ENCODE measurements at places on chromosomes 5 and 9.

DNA sequence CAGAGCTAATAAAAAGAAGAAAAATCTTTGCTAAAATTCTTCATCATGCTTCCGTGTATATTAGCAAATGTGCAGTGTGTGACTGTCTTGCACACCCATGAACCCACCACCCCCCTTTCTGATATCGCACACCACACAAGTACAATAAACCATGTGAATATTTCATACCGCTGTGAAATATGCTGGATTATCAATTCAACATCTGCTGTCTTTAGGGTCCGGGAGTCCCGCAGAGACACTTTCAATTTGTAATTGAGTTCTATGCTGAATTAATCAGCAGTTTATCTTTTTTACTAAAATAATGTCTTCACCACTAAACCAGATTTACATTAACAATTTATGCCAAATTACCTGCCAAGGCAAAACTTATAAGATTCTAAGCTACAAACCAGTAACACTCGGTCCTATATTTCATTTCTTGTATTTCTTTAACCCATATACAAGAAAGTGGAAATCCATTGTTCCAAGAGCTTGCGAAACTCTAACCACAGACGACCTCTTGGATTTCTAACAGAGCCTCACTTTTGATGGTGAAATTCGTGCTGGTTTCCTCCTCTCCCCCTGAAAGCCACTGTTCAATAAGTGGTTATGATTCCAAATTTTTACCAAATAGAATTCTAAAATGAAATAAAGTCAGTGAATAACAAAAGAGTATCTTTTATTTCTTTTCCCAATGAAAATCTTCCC lies 44.2 kb downstream of the PSMB7 start:
- no peak for DNase-seq

- no peak for DNase-seq
Measured at GRCh38 chr9:69643098-69643497, 29.1 kb downstream of the APBA1 start.

- no peak for DNase-seq
Measured at GRCh38 chr9:123933440-123934212, 3.7 kb upstream of the DENND1A start.

DNA sequence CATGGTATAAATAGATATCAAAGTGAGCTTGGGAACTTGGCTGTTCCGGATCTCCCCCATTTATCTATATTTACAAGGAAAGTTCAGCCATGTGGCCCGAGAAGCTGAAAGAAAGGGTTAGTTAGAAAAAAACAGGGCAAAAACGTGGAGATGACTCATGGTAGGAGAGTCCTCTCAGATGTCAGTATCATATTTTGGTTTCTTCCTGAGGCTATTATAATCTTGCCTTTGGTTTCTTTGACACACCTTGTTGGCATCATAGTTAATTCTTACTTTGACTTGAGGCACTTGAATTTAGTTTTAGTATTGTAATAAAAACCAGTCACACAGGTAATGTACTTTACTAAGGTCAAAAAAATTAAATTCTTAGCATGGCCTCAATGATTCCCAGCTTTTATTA lies 59.9 kb downstream of the GABRA6 start:
- DNase-seq = no peak

GRCh38 chr9:113531919-113532808 lies 68.6 kb downstream of the RGS3 start:
- DNase-seq = no peak

DNA sequence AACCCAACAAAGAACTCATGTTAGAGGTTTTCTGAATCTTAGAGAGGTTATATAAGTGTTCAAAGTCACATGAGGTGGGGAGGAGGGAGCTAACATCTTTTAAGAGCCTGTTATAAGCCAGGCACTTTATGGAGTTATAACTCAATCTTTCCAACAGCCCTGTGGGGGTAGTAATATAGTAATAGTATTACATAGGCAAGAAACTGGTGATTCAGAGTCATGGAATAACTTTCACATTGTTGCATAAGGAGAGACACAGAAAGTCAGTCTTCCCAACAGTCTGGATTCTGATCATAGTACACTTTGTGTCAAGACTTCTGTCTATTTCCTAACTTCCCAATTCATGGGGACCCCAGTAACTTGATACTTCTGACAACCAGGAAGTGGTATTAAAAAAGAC lies 89.2 kb downstream of the ACER2 start:
- DNase-seq = no peak

DNA sequence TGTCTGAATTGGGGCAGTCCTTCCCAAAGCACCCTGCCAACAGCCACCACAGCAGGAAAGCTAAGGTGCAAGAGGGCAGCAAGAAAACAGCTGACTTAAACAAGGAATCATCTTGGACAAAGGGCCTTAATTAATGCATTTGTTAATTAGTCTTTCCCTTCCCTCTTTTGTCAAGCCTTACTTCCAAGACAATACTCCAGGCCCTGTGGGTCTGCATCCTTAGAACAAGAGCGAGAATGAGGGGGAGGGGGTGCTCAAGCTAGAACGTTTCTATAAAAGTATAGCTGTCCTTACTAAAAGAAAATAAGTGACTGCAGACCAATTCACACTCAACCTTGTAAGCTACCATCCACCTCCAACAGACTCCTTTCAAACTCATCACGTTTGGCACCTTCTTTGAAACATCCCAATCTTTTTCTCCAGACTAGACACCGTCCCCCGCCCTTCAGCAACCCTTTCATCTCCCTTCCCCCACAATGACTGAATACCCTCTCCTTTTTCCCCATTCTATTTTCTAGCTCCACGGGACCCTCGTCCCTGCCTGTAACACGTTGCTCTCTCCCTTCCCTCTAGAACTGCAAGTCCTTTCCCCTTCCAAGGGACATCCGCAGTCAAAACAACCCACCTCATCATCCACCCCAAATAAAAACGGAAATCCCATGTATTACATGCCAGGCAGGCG lies 85.7 kb upstream of the RNF38 start:
- DNase-seq = no peak

DNA sequence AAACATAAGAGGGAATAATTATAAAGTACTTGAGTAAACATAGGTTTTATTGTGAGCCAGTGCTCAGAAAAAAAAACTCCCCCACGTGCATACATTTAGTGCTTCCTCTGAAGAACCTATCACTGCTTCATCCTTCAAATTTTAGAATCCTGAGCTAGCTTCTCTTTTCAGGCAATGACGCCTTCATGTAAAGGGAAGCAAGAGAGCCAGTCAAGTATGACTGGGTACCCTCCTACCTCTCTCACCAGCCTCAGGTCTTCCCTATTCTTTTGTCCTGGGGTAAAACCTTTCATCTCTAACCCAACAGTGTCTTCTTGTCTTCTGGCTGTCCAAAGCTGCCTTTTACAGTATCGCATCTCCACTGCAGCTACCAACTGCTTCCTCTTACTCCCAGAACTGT lies 32.0 kb downstream of the PLPP1 start:
- no peak for DNase-seq

DNA sequence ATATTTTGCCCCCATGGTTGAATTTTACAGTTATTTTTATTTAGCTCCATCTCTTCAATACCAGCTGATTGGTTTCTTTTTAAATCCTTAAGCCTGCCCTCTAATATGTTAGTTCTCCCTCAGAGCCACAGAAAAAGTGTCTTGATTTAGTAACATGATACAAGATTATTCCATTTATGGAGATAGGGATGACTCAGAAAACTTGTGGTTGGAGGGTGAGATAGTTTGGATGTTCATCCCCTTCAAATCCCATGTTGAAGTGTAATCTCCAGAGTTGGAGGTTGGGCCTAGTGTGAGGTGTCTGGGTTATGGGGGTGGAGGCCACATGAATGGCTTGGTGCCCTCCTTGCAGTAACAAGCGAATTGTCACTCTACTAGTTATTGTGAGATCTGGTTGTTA lies 115.7 kb downstream of the FBXO38 start:
- DNase-seq = no peak

DNA sequence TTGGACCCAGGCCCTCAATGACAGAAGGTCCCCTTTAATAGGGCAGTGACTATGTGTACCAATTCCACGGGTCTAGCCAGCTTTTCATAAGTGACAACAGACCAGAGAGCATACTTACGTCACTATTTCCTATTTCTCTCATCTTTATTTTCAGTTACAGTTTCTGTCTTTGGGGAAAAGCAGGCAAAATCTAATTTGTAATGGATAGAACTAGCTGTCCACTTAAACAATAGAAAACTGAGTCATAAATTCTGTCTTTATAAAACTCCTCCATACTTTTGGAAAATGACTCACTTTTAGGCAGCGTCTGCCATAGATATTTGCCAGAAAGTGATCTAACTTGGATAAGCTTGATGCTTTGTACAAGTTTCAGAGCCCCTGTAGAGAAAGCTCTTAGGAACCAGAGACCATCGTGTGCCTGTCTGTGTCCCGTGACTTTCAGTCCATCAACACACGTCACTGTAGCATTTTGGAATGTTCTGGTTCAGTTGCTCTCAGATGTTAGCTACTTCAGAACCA lies 101.9 kb downstream of the F2RL2 start:
- no peak for DNase-seq

GRCh38 chr5:80615266-80615914 lies 39.1 kb upstream of the MSH3 start:
- no peak for DNase-seq

DNA sequence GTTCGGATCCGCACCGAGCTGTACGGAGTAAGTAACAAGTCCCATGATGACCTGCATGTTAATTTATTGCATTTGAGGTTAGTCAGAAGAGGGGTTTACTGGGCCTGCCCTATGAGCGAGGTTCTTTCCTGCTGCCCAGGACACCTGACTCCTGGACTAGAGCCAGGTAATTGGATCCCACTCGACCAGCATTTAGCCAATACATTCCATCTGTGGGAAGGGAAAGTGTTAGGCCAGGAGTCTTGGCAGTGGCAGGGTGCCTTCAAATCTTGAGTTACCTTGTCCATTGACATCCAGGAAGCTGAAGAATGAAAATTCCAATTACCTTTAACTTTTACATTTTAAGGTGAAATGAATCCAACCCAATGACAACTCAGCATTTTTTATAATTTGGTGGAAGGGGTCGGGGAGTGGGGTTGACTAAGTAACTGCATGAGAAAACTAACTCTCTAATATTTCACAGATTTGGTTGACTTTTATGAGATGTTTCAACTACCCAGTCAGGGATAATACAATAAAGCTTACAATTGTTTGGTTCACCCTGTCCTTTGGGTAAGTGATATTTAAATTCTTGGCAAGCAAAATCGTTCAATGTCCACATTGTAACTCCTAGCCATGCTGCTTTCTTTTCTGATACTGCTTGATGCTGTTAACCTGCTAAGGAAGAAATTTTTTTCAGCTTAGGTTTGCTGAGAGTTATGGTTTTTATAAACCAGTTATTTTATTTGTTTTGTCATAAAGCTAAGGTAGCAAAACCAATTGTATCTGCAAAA lies 111.6 kb upstream of the IQGAP2 start:
- no peak for DNase-seq

GRCh38 chr9:28260330-28260729 lies 687.0 kb upstream of the C9orf72 start:
- no peak for DNase-seq

DNA sequence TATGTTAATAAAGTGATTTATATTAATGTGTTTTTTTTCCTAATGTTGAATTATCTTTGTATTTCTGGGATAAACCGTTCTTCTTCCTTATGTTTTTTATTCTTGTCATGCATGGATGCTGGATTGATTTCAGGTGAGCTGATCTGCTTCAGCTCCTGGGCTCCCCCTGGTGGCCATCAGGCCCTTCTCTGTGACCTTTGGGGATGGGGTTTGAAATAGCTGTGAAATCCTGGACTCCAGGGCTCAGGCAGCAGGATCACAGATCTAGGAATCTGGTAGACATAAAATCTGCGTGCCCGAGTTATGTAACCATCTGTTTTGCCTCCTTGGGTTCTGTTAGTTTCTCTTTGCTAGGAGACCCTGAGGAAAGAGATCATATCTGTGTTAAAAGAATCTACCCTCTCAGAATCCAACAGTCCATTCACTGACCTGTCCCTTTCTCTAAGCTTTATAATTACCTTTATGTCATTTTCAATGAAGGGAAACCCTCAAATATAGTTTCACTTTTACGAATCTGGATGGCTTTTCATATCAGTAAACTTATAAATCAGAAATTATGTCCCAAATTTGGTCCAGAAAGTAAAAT lies 12.2 kb upstream of the OR13J1 start:
- peak; percentile 59 for DNase-seq

DNA sequence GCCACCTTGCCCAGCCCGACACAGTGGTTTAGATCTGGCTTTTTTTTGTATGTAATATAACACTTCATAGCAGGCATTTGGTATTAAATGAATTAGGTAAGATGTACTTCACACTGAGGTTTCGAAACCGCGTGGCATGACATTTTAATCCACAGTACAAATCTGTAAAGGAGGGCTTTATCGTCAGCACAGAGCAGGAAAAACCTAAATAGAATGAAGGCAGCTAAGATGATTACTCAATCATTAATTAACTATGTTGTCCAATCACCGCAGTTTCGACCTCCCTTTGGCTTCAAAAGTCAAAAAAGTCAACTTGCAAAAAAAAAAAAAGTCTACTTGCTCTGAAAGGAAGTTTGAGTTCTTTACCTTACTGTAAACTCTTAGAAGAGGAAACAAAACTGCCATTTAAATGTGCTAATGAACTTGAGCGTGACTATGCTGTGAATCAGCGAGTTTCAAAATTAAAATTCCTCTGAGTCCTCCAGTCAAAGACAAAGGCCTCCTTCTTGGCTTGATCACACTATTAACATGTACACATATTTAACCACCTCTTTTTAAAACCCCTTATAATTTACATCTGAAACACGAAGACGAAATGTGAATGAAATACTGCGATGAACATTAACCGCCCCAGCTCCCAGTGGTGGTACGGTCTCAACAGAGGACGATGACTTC lies 698 bp upstream of the SEC24A start:
- DNase-seq = no peak

DNA sequence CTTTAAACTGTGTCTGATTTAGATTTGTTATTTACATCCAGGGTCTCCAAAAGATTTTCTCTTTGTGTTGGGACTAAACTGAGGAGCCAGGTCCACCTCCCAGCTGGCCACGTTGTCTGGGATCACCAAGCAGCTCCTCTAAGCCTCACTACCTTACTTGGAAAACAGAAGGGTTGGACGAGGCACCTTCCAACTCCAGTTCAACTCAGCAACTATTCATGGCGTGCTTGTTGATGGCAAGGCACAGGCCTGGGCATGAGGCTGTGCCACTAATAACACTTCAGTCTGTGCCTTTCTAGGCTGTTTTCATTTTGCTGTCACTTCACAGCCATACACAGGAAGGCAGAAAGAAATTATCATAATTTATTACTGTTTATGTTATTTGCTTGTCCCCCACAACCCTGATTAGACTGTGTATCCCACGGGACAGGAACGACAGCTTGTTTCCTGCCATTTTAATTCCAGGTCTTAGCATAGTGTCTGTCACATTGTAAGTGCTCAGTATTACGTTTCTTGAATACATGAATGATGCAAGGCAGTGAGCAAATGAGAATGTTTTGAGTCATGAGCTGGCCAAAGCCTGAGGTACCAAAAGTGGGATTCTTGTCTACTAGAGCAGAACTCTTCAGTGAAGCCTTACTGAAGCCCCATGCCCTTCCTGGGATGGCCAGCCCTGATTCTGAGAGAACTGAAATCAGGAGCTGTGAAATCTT lies 125.8 kb downstream of the GALNT10 start:
- no peak for DNase-seq

GRCh38 chr5:157602505-157602904 lies 26.9 kb upstream of the ADAM19 start:
- no peak for DNase-seq

- no peak for DNase-seq
Measured at GRCh38 chr5:95449460-95449859, 58.3 kb downstream of the FAM81B start.

All from stimulated activated CD4-positive, alpha-beta T cell treated with anti-CD3 and anti-CD28 coated beads, Interleukin-15, amount 100 ng/mL, for 48 hours (primary cell).